Stimulated activated naive CD4-positive, alpha-beta T cell (primary cell): ENCODE measurements at places on chromosomes 3 and 15.

- no peak for DNase-seq
Measured at GRCh38 chr15:90294601-90295269, 29.3 kb downstream of the NGRN start.

DNA sequence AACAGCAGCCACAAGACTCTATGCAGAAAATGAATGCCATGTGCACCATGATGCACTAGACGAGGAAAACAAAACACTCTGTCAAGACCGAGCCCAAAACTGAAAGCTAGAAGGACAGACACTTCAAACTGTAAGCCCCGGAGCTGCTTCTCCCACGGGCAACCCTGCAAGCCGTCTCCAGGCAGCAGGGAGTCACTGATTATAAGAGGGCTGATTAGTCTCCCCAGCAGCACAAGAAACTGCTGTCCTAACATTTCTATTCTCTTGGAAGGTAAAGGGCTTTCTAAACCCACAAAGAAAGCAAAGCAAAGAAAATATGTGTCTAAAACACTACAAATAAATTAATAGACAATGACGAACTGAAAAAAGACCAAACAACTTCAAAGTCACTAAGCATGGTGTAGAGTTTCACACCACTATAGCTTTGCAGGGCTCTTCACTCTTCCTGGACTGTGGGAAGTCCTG, 15.5 kb downstream of the TBC1D2B start:
- no peak for DNase-seq

GRCh38 chr3:37955918-37956707, 34.5 kb upstream of the VILL start:
- no peak for DNase-seq

GRCh38 chr3:170765419-170766078, 104.4 kb downstream of the RPL22L1 start:
- no peak for DNase-seq

- DNase-seq, result no peak
Measured at GRCh38 chr3:196193736-196194541, 17.3 kb downstream of the ZDHHC19 start.

DNA sequence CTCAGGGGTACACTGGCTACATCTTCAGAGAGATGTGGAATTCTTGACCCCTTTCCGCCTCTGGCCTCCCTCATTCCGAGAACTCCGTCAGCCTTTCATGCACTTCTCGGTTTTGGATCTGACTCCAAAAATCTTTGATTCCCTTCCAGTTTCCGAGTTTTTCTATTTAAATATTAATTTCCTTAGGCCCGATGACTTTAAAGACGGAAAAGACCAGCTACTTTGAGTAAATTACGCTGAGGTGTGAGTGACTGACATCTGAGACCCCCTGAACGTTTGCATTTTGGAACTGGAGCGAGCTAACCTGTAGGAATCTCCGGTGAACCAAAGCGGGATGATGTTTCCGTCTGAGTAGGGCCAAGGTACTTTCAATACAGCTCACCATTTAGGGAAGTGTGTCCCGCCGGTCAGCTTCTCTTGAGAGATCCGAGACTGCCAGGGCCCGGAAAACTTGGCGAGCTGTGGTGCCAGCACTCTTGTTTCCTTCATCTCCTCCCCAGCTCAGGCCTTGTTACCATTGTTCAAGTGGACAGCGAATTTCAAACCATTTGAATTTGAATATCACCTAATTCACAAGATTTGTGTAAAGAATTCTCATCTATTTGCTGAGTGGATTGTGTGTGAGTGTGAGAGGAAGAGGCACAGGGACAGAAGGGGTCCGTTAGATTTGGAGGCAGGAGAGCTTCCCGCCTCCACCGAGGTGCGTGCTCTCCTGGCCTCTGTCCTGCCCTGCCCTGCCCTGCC, 5.4 kb downstream of the SOX14 start:
- no peak for DNase-seq

DNA sequence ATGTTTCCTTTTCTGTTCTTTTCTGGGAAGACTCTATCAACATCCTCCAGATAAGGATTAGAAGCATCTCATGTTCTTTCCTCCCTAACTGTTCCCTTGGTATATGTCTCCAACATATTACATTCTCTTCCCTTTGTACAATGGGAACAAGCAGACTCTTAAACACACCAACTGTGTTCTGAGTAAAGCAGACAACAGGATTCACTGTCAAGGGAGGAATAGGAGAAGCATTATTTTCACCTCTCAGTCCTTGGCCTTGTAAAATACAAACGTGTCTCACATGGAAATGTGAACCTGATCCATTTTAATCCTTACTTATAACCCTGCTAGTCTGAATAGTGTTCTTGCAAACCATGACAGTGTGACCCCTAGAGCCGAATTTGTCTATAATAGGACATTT, 19.6 kb downstream of the GYG1 start:
- no peak for DNase-seq

GRCh38 chr3:123778991-123779622, 105.0 kb downstream of the MYLK start:
- DNase-seq, result no peak

- no peak for DNase-seq
Measured at GRCh38 chr3:25723802-25724201, 59.1 kb upstream of the TOP2B start.

- no peak for DNase-seq
Measured at GRCh38 chr15:98282656-98283332, 322.3 kb downstream of the ARRDC4 start.

DNA sequence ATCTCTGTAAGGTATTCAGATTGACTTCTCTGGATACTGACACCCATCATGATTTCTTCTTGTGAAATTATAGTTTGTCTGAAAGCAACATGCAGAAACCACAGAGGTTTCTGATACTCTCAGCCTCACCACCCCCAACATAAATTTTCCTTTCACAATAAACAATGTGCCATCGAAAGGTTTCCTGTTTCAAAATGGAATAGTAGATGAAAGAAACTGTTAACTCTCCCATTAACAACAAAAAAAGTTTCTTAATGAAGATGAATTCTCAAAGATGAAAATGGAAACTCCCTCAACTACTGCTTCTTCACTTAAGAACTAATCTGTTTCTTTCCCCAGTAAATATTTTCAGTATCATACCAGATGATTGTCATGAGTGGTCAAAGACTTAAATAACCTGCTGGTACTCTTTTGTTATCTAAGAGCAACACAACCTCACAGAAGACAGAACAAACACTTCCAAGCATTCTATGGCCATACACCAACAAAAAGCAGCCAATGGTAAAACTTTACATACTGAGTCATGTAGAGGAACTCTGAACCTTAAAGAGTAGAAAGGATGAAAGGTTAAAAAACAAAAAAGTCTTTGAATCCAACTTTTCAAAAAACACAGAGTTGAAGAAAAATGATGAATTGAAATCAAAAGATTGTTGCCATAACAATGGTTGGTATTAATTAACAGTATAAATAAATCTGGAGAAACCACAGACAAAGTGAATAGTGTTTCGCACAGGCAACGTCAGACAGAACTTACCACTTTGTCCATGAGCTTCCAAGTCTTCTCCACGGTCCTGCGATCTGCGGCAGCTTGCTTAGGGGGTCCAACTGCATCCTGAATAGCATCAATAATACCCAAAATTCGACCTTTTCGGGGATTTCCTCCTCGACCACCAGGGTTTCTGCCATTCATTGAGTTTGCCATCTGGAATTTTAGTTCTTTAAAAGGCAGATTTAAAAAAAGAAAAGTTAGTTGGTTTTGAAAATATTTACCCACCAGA, 1.9 kb downstream of the CBLB start:
- peak; percentile 4 for DNase-seq

DNA sequence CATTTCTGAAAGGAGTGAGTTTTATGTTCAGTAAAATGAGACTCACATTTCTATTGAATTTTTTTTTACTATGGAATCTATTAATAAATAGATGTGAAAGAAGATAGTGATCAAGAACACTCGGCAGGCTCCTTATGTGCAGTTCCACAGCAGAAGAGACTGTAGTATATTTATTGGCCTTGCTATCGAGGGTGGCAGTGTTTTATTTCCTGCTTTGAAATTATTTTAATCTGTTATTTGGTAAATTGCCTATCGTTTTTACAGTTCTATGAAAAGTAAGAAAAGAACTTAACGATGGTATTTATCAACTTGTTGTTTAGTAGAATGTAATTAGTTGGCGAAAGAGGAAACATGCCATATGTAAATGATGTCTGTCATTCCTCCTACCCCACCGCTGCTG, 238.3 kb downstream of the NLGN1 start:
- no peak for DNase-seq

DNA sequence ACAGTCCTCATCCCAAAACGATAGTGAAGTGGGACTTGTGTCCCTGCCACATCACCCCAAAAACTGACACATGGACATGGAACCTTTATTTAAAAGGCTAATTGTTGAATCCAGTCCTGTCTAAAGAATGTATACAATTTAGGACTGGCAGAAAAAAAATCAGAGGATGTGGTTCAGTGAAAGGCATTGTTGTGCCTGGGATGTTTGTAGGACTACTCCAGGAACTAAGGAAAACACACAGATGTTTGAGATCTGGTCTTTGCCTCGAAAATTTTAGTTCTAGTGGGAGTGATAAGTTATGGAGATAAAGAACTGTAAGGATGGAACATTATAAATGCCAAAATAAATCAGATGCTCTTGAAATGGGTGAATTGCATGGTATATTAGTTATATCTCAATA, 27.2 kb downstream of the VGLL4 start:
- no peak for DNase-seq

DNA sequence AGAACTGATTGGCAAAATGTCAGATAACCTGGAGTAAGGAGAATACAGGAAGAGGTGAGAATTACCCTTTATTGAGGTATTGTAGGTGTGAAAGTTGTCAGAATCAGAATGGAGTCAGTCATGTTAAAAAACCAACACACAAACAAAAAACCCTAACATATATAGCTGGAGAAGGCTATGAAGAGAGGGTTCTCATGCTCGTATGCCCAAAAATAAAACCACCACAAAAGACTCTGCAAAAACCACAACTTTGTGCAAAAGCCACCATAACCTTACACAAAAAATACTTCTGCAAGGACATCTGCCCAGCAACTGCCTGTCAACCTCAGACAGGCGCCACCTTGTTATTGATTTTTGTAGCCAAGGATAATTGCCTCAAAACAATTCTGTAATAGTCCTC, 136.0 kb downstream of the CD47 start:
- no peak for DNase-seq

DNA sequence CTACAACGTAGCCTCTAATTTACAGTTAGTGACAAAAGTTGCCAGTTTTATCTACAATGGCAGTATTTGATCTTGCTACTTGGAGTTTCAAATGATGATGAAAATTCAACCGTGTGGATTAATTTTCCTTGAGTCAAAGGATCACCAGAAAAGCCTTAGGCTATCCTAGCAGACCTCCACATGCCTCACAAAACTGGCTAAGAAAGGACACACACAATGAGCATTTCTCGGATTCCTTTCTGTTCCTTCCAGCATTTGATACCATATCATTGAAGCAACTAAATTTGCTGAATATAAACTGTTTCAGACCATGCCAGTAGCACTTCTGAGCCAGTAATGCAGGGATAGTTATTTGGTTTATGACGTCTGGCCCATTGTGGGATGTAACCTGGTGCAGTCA, 587.4 kb upstream of the MDFIC2 start:
- DNase-seq, result no peak

DNA sequence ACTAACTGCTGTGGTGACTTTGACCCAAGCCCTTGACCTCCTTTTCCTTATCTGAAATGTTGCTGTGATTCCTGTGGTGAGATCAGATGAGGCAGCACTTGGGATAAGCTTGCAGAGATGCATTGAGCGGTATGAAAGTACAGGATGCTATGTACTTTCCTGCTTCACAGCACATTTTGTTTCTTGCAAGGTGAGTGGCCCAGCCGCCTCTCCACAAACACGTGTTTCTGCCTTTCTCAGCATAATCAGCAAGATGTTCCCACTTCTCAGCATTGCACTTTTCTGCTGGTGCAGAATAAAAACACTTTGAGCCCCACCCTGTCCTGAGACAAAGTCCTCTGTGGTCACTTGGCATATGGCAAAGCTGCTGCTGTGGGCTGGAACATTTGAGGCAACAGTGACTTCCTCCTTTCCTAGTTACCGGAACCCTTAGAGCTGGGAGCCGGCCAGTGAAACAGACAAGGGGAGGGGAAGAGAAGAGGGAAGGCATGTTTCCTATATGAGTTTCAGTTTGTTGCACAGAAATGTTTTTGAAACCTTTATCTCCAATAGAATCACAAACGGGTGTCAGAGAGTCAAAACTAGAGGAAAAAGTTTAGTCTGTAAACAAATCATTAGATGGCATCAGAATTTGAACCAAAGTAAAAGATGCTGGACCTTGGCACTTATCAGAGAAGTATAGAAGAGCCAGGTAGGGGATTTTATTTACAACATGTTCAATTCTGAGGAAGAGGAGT, 5.0 kb downstream of the NUDT16 start:
- DNase-seq, result no peak

DNA sequence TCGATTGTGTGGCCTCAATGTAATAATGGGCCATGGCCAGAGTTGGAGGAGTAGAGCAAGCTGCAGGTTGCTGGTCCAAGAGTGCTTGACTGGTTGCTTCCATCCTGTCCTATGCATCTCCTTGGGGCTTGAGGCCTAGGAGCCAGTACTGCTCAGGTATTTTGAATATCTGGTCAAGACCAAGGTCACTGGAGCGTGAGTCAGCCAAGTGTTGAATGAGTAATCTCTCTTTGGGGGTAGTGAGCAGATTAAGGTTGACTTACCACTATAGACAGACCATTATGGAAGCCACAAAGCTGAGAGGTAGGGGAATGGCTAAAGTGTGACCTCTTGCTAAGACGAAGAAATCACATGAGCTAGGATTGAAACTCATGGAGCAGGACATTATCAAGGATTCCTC, 9.4 kb upstream of the PARP6 start:
- no peak for DNase-seq

- DNase-seq, result no peak
Measured at GRCh38 chr3:149449799-149450198, 24.7 kb upstream of the TM4SF4 start.

DNA sequence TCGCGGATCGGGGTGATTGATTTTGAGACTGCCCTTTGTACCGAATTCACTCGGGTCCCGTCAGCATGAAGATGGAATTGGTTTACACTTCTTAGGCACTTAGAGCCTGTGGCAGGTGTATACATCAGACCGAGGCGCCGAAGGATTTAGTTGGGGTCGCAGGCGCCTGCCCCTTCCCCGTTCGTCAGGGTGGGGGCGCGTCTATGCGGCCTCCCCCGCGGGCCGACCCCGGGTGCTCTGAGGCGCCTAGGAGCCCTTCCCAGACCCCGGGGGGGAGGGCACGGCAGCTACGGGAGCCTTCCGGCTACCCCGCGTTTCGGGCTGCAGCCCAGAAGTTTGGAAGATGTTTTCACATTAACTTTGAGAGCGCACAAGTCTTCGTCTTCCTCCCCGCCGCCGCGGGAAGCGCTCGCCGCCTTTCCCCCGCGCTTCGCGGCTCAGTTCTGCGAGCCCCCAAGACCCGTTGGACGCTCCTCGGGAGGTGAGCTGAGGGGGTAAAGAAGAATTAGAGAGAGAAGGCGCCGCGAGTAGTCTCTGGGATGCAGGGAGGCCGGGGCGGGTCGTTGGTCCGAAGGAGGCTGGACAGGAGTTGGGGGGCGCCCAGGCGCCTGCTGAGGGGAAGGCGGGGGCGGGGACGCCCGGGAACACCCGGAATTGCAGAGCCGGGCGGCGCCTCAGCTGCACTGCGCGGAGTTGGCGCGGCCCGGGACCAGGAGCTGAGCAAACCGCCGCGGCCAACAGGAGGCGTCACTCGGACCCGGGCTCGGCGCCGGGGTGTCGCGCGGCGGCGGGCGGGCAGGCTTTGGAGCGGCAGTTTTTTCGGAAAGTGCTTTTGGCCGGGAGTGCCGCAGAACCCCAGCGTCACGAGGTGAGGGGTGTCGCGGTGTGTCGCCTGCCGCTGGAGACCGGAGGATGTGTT, 780 bp downstream of the TIPARP start:
- peak; percentile 27 for DNase-seq
